ENCODE measurements at places on chromosomes 4 and X.

DNA sequence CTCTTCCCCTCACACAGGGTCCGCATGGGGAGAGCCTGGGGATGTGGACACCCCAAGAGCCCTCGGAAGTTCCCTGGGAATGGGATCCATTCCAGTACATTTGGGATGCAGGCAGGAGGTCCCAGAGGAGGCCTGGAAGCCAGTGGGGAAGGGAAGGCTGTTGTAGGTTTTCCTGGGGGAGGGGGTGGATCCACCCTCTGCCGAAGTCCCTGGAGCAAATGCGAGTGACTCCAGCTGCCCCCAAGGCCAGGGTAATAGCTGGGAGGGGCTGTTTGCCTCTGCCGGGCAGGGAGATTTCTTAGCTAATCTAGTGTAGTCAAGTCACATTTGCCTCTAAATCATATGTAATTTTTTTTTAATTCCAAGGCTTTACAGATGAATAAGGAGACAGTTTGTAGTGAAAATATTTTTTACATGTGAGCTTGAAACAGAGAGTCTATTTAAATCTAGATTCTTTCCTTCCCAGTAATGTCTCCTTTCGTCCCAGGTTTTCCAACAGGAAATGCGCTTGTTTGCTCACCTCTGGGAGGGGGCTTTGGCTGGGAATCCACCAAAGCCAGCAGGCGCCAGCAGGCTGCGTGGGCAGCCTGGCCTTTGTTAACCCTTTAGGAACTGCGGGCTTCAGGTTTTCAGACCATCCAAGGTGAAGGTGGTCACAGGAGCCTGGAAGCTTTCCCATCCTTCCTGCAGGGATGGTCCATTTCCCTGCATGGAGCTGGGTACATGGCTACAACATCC, 26.8 kb downstream of the SH3TC1 start:
- no peak for DNase-seq

DNA sequence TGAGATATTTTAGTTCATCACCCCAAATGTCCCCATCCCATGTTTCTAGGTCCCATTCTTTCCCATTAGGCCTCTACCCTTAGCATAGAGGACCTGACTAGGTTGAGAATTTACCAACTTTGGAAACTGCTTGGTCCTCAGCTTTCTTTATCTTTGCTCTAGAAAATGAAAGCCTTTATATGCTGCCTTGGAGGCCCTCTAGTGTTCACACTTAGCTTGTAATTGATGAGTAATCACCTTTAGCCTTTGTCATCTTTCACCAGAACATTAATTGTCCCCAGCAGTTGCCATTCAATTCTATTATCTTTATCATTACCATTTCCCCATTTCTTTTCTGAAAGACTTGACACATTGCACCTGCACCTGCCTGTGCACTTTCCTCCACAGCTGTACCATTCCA, 589.2 kb upstream of the NR3C2 start:
- DNase-seq, result no peak

DNA sequence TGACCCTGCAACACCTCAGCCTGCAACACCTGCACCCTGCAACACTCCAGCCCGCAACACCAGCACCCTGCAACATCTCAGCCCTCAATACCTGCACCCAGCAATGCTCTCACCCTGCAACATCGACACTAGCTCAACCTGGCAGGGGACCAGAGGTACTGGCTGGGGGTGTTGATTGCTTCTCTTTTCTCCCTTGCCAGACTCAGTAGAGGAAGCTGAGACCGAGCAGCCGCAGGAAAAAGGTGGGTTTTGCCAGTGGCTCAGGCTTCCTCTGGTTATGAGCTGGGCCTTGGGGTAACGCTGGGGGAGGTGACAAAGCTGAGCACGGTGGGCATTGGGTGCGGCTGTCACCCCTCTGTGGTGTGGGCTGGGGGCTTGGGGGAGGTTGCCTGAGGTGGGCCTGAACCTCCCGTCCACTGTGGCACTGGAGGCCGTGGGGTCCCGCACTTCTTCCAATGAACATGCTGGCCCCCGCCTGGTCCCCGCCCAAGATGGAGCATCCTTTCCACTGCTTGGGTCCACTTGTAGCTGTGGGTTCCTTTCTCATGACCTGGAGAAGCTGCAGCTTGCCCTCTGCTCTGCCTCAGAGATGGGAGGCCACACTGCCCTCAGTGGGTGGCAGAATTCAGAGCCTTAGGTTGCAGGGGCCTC, 26.0 kb downstream of the SH3TC1 start:
- no peak for DNase-seq

DNA sequence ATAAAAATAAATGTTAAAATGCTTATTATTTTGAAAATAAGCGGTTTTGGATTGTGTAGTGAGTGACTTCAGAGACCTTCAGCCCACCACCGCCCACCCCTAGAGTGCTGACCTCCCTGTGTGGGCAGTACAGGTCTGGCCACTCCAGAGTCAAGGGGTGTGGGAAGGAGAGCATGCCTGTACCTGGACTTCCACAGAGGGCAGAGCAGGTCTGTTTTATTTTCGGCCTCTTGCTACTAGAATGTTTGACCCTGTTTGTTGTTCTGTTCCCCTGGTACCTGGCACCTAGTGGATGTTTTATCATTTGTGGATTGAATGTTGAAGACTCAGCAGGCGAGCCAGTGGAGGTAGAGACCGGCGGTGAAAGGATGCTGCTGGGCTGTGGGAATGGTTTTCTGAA, 14.3 kb downstream of the PIGG start:
- no peak for DNase-seq

DNA sequence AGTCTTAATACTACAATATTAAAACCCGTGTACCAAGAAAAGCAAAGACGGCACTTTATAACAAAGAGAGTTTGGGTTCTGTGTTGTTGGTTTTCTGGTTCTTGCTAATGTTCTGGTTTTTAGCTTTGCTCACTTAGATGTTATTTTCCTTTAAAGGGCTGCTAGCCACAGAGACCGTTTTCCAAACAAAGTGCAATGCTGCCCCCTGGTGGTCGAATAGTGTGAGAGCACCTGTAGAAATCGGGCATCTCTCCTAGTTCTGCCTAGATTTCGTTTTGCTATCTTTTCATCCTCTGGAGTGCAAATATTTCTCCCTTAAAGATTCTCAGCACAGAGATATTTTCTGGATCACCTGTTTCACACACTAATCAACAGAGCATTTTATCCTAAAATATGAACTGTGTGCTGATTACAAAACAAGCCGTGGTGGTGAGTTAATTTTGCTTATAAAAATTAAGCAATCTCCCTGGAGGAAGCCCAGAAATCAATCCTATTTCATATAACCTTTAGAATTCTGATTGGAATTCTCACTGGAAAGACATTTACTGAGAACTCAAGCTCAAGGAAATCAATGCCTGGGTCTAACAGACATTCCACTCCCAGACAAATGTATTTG, 334.5 kb upstream of the NOCT start:
- peak; percentile 43 for DNase-seq

- DNase-seq, result no peak
Observed at GRCh38 chr4:158159054-158159717, 13.6 kb downstream of the GASK1B start.

DNA sequence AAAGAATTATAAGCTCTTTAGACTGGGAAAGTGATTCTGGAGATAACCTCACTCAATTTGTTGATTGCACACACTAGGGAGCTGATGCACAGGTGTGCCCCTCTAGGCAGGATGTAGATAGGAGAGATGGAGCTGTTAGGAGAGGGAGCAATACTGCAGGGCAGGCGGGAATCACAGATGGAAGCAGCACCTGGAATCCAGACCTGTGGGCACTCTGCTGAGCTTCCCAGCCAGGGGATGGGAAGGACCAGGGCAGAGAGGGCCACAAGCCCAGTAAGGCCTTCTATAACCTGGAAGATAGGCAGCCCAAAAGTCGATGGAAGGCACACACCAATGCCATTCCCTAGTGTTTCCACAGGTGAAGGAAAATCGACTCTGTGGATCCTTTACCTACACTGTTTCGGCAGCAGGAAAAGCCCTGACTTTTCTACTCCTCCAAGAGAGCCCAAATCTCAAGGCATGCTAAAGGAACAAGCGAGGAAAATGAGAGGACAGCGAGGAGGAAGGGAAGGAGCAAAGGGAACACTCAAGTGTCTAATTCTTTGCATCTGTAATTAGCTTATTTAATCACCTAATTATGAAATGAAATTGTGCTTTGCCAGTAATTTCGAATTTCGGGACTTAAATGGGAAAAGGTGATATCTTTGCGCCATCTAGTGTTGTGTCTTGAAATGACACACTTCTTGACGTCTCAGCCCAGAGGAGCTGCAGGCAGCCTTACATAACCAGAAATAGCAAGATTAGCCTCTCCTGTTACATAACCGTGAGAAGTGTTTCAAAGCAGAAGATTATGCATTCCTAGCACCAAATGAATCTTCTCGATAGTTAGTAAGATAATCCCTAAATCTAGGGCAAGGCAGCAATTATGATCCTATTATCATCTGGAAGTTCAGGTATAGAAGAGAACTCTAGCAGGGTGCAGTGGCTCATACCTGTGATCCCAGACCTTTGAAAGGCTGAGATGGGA, 31.0 kb upstream of the TLR3 start:
- DNase-seq, result no peak

DNA sequence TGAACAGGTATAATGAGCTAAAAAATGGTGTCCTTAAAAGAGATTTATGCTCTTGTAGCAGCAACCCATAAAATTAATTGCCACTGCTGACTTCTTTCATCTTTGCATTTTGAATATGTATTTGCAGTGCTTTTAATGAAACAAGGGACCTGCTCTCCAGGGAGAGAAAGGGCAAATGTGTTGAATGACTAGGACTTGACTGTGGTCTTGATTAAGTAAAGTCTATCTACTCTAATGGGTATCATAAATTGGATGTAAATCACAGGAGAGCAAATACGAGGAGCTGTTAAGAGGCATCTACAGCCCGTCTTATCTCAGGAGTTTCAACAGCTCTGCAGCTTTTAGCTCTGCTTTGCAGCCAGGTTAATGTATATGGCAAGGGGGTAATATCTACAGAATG, 216.4 kb downstream of the PALLD start:
- DNase-seq, result no peak

DNA sequence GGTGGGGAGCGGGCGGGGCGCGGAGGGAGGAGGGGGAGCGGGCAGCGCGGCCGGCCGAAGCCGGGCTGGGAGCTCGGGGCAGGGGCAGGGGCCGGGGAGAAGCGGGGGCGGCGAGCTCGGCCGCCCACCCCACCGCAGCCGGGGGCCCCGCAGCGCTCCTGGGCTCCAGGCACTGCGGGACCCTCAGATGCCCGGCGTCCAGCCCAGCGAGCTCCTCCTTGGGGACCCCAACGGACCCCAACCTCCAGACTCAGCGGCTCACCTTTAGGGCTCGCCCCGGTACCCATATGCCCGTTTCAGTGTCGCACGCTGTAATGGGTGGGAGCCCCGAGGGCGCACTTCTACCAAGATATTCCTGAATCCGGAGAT, 357 bp upstream of the ADGRG2 start:
- DNase-seq, result no peak

GRCh38 chrX:149453030-149453429, 52.1 kb downstream of the IDS start:
- DNase-seq, result no peak

DNA sequence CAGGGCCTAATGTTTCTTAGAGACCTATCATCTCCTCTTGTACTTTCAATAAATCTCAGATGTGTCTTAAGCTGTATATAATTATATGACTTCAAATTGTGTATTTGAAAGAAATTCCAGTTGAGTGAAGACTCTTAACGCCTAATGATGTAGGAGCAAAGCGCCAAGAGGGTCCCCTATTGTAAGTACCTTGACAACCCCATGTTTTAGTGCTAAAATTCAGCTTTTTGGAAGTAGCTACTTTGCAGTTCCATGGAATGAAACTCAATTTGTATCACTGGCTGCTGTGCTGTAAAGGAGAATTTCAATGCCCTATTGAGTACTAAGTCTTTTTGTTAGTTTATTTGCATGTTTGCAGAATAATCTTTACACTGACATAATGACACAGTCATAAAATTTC, 1826.6 kb upstream of the AGA start:
- no peak for DNase-seq

- no peak for DNase-seq
Observed at GRCh38 chr4:61239250-61239649, 39.1 kb downstream of the ADGRL3 start.

DNA sequence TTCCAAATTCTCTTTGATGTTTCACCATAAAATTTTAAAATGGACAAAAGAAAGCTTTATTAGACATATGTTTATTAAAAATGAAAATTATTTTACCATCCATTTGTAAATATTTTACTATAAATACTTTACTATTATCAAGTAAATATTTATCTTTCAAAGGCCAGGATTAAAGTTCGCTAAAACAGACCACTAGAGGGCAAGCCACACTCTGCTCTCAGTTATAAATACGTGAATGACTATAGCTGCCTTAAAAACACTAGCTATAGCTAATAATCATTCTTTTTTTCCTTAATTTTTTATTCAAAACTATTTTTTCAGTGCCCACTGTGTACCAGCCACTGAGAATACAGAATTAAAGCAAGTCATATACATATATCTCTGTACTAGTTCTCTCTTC, 38.6 kb downstream of the UNC5C start:
- no peak for DNase-seq

GRCh38 chrX:13162772-13163410, 118.5 kb upstream of the FAM9C start:
- DNase-seq, result no peak

DNA sequence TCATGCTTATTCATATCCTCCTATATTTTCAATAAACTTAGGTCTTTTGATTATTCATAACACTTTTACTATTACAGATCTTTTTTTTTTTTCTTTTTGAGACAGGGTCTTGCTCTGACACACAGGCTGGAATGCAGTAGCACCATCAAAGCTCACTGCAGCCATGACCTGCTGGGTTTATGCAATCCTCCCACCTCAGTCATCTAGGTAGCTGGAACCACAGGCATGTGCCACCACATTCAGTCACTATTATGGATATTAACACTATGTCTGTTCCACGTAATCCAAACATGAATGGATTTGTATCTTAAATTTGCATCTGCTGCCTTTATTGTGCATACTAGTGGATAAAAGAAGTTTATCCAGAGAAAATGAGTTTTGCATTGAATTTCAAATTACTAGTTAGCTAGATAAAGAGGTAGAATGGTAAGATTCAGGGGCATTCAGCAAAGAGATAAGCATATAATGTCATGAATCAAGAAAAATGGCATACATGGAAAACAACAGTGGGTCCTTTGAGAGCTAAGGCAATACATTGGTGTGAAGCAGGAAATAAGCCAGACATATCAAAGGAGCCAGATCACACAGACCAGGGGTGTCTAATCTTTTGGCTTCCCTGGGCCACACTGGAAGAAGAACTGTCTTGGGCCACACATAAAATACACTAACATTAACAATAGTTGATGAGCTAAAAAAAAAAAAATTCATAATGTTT, 13.9 kb downstream of the ANAPC10 start:
- no peak for DNase-seq

GRCh38 chr4:94870146-94870545, 112.4 kb downstream of the BMPR1B start:
- DNase-seq, result no peak

- DNase-seq, result no peak
Observed at GRCh38 chr4:94489098-94489497, 37.4 kb downstream of the PDLIM5 start.

- no peak for DNase-seq
Observed at GRCh38 chrX:110417128-110417527, 58.5 kb downstream of the RTL9 start.

- no peak for DNase-seq
Observed at GRCh38 chrX:3160756-3161155, 119.5 kb downstream of the ARSF start.

GRCh38 chrX:1246816-1247215, 21.8 kb upstream of the CSF2RA start:
- DNase-seq, result peak; percentile 41

All from stimulated activated CD8-positive, alpha-beta memory T cell treated with anti-CD3 and anti-CD28 coated beads, Interleukin-2, amount 100 ng/mL, for 1 hour (primary cell).